ENCODE measurements at places on chromosomes 1 and 21.

DNA sequence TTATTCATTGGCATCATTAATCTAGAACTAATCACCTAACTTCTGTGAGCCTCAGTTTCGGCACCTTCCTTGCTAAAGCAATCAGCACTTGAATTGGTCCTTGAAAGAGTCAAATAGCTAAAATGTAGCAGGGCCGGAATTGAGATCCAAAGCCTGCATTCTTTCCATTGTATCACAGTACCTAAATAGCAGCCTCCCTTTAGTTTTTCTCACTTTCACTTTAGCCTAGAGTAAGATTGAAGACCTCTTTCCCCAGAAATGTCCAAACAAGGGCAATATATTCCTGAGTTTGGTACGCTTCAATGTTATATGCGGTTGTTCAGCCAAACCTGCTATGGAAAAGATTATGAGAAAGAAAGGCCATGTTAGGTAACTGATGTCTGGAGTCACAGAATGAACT, 121.9 kb upstream of the BMP8A start:
- H3K27ac ChIP-seq = no peak overlapping the region
- DNase-seq = no peak
- no peaks in the 10 kb centered on the region for H3K4me1 ChIP-seq
- peaks cover 87% of the 10 kb centered on the region for H3K36me3 ChIP-seq

DNA sequence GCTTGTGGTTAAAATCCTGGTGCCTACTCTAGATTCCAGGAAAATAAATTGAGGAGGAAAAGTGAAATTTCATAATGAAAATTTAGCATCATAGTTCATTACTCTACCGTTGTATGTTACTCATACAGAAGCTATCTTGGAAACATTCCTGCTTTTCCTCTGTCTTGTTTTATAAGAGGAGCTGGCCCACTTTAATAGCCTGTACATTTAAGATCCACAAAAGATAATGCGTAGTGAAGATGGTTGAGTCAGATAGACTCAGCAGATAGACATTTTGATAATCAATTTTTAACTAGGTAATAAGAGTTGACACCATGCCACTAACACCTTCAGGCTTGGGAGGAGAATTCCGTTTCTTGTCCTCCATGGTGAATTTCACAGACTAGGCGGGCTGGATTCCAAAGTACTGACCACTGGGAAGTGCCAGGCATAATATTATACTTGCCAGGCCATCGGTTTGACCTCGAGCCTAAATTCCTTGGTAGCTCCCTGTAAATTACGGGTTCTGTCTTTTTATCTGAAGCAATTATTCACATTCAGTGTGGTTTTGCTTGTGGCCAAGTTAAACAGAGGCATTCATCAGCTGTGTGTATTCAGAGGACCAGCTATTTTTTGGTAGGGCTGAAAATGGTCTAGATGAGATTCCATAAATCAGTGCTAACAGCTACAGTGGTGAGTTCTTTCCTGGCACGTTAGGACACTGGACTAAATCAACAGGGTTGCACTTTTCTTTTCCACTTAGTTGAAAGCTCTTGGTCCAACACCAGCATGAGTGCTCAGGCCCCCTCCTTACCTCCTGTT, 111.9 kb upstream of the KAZN start:
- no peaks in the 10 kb centered on the region for H3K4me1 ChIP-seq
- no peak for DNase-seq
- H3K36me3 ChIP-seq = no peaks in the 10 kb centered on the region

DNA sequence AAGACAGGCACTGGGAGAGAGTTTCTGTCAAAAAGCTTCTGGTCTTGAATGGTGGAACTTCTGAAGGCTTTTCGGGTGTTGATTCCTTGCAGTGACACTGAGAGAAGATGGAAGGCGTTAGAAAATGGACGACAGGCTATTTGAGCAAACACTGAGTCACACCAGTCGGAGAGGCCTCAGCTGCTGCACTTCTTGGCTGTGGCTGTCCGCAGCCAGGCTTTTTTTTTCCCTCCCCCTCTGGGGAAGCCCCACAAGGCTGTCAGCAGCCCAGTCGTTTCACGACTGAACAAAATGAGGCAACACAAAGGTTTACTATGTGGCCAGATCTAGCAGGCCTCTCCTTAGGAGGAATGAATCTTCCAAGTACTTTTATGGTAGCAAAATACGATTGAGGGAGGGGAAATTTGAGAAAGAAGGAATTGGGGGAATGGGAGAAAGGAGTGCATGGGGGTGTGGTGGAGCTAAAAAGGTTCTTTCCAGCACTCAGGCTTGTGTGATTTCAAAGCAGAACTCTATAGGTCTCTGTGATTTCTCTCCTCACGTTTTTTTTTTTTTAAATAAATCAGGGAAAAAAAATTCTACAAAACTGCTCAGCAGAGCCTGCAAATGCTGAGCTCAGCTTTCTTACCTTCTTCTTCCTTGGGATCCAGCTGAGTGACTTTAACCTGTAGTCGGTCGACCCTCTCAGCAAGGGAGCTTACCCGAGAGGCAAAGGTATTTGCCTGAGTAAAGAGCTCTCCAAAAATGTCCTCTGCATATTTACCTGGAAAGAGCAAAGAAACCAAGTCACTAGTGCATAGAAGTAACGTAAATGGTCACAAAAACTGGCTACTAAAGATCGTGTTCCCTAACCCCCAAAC, 26.1 kb downstream of the GPR3 start:
- H3K36me3 ChIP-seq = peaks cover 23% of the 10 kb centered on the region
- no peak overlapping the region for H3K4me3 ChIP-seq
- no peak for DNase-seq
- H3K4me1 ChIP-seq = peaks cover 4% of the 10 kb centered on the region
- H3K27me3 ChIP-seq = no peaks in the 10 kb centered on the region

- H3K27ac ChIP-seq = no peak overlapping the region
- DNase-seq = no peak
- H3K27me3 ChIP-seq = peaks cover 90% of the 10 kb centered on the region
- H3K4me3 ChIP-seq = no peak overlapping the region
- H3K36me3 ChIP-seq = no peaks in the 10 kb centered on the region
Observed at GRCh38 chr1:22208268-22208972, 65.5 kb upstream of the WNT4 start.
